ENCODE measurements at places on chromosomes 3 and 15. TPM values are rescaled to one million over a fixed set of nuclear protein-coding genes. Genes with fewer than 3 reads are reported as not detected.

- DNase-seq: no peak
These were observed 145.8 kb upstream of the THRB start for GRCh38 chr3:24640330-24640877.

DNA sequence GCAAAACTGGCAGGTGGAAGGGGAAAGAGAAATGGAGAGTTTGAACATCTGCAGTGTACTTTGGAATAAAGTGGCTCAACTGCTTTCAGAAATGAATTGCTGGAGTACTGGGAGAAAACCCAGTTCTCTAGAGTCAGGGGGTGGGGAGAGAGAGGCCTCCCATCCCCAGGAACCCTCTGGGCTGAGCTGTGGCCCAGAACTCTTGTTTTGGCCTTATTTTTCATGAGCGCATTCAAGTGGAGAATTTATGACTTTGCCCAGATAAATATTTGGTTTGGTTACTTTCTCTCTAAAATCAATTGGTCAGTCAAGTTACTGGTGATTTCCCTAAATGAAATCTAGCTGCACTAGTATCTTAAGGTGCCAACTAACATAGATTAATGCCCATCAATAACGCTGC is 28.7 kb upstream of the HACD2 start:
- DNase-seq: no peak

GRCh38 chr15:98775498-98776230 is 127.3 kb downstream of the IGF1R start:
- no peak for DNase-seq

- no peak for DNase-seq
These were observed 66.6 kb downstream of the FRMD5 start for GRCh38 chr15:44128443-44128842.

- no peak for DNase-seq
These were observed 81.0 kb downstream of the TMEM108 start for GRCh38 chr3:133119176-133119575.

DNA sequence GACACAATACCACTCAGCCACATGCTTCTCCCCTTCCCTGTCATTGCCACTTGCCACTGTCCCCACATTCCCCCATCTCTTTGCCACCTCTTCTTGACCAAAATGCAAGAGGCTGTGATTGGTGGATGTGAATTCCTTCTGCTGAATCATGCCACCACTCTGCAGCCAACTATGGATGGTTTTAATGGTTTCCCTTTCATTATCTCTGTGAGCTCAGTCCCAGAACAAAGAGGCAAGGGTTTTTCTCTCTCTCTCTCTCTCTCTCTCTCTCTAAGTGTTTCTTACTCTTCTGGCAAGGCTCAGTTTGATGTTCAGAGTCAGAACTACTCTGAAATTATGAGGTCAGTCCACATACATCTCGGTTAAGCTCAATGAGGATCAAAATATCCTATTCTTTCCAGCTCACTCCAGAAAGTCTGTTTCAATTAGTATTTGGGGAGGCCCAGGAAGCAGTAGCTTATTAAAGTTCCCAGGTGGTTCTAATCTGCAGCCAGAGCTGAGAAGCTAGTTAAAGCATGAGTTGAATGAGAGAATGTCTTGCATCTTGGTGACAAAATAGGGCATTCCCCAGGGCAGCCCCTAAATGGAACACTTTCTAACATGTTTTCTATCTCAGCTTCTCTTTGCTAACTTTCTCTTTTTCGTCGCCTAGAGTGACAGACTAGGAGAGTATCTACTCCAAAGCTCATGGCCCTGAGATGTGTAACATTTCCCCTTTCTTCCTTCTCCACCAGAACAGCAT is 8.5 kb upstream of the ILDR1 start:
- DNase-seq: no peak

GRCh38 chr3:81778678-81779182 is 17.3 kb upstream of the GBE1 start:
- DNase-seq: no peak

DNA sequence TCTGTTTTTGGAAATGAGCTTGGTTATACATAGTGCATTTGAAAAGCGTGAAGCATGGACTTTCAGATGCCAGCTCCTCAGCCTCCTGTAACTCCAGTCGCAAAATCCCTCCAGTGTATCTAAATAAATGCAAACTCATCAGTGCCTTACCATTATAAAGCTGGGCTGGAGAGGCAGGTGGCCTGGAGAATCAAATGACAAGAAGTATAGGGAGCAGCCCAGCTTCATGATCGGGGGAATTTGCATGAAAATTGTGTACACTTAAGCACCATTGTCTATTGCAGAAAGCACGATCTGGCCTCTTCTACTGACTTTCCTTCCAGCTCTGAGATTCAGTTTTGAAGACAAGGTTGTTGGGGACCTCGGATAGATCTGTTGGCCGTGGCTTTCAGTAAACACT is 71.7 kb downstream of the IGF1R start:
- no peak for DNase-seq

GRCh38 chr3:141796081-141796888 is 33.1 kb downstream of the GRK7 start:
- DNase-seq: peak; percentile 72

DNA sequence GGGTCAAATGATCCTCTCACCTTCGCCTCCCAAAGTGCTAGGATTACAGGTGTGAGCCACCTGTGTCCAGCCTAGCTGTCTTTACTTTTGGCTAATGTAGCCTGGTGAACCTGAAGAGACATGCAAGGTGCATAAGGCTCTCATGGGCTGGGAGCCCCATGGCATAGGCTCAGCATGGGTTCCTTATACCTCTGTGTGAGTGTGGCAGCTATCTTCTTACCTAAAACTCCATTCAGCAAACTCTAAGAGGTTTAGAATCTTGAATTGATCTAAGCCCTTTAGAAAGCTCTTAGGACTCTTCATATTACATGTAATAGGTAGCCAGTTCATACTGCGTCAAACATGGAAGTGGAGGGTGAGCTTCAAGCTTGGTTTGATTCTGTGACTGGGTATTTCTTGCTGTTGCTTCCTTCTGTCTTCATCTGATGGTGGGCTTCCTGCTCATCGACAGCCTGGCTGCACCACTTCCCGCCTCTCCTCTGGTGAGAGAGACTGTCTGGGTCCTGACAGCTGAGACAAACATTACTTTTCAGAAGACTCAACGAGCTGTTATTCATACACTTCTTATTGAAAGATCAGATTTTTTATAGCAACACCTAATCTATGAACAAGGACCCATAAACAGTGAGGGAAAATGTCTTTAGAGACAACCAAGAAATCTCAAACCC is 19.2 kb upstream of the TKT start:
- no peak for DNase-seq

DNA sequence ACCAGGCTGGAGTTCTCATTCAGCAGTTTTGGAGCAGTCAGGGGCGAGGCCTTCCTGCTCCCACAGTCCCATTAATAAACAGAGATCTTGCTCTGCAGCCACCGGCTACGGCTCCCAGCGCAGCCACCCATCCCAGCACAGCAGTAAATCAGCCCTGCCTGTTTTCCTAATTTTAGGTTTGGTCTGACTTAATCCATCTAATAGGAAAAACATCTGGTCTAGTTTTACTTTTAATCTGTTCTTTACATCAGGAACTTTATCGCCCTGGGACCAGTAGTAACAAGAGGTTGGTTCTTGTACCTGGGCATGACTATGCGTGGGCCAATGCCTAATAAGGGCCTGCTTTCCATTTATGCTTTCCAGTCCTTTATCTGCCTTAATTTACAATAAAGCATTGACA is 264.0 kb upstream of the DPH6 start:
- no peak for DNase-seq

DNA sequence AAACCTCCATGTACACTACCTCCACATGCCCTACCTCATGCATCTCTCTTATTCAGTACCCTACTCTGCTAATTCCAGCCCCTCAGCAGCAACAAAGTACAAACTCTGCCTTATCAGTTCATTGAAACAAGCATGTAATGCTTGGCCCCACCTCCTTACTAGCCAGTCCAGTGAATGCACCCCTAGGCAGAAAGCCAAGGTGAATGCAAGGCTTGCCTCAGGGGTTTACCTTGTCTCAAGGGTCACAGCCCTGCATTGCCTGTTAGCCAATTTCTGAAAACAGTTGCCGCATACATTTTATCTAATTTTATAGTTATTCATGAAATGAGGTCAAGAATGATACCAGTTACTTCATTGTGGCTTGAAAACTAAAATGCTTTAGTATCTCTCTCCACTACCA is 576.4 kb downstream of the FHIT start:
- DNase-seq: no peak

- no peak for DNase-seq
These were observed 42.0 kb upstream of the SACM1L start for GRCh38 chr3:45647148-45647619.

DNA sequence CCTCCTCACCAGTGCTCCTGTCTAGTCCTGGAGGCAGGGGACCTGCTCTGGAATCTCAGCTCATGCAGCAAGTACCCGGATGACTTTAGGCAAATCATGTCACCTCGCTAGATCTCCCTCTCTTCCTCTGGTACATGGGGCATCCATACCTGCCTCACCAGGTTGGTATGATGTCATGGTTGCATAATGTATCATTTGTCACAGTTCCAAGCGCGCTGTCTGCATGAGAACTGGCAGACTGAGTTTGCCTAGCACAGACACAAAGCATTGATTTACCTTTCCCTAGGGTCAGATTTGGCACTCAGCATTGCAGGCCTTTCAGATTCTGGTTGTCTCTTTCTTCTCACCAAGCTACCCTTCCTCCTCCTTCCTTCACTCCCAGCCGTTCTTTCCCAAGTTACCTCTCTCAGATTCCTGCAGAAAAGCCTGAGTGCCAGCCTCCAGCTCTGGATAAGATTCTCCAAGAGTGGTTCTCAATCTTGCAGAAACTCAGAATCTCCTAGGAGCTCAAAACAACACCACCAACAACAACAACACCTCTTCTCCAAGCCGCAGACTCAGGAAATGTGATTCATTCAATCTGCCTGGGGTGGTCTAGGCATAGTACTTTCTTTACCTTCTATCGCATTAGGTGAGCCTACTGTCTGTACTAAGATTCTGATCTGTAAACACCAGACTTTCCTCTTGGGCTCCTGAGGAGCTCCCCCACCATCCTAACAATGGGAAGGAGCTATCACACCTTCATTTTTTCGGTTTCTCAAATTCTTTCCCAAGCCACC is 29.5 kb downstream of the FAM43A start:
- DNase-seq: no peak

DNA sequence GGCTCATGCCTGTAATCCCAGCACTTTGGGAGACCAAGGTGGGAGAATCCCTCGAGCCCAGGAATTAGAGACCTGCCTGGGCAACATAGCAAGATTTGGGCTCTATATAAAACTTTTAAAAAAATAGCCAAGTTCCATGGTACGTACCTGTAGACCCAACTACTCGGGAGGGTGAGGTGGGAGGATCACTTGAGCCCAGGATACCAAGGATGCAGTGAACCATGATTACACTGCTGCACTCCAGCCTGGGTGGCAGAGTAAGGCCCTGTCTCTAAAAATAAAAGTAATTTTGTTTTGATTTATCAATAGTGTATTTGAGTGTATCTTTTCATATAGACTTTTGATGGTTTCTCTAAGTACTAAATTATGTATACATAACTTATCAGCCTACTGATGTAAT is 63.1 kb downstream of the LSM3 start:
- DNase-seq: no peak

DNA sequence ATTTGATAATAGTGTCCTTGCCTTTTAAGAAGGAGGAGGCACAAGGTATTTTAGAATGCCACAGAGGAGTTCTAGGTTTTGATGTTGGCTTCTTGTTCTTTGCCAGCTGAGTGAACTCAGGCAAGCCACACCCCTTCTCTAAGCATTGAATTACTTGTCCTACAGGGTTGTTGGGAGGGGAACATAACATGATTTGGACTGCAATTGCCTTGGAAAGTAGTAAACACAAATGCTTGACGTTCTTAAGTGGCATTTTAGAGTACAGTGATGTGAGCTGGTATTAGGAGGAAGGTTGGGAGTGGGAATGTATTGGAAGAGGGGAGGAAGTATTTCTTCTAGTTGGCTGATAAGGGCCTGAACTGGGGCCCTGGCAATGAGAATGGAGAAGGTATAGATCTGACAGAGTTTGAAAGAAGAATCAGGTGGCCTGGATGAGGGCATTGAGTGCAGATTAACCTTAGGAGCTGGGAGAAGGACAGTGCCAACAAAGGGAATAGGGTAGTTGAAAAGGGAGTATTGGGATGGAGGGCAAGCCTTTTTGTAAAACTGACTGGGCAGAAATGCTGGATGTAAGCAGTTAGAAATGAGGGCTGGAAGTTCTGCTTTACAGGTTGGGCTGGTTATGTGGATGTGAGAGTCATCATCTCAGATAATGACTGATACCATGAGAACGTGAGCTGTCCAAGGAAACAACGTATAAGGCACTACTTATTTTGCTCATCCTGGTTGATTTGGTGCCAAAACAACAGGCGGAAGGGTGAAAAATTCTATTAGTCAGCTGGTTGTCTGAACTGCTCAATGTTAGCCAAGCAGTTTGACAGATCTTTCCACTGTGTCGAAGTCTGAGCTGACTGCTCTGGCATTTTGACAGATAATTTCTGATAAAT is 16.7 kb downstream of the KAT2B start:
- DNase-seq: no peak

DNA sequence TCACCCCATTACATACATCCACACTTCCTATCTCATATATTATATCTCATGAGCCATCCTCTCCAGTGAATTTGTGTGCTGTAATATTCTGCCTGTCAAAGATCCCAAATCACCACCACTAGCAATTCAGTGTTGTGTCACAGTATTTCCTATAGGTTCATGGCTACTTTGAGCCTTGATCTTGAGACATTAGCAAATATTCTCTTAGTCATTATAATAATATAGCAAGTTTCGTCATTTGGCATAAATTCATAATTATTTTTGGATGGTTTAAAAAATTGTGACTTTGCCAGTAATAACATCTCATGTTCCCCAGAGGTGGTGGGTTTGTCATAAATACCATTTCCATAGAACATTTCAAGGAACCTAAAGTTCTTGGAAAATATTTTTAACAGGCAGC is 47.7 kb downstream of the CMSS1 start:
- no peak for DNase-seq

GRCh38 chr3:118973050-118973449 is 61.6 kb downstream of the IGSF11 start:
- no peak for DNase-seq

GRCh38 chr15:75815811-75816719 is 27.2 kb upstream of the UBE2Q2 start:
- DNase-seq: no peak

Gene LSAMP
- 4.7 TPM for total RNA-seq

Gene CHST13
- 0.60 TPM for total RNA-seq

Gene NLGN1
- 2.5 TPM for total RNA-seq

Gene DPPA2
- not detected for total RNA-seq

Gene TRIM69
- total RNA-seq: 56.7 TPM

Gene FANCD2OS
- total RNA-seq: not detected

Gene MYL3
- 557 TPM for total RNA-seq

Gene SPESP1
- total RNA-seq: 9.2 TPM

Gene LSMEM2
- 1.4 TPM for total RNA-seq

Gene AP4E1
- 6.3 TPM for total RNA-seq

Gene HHATL
- 706 TPM for total RNA-seq

All from left cardiac atrium (tissue), 4 donors.